ENCODE measurements at places on chromosomes 2 and 18.

GRCh38 chr18:37559194-37559593 is 6.4 kb downstream of the CELF4 start:
- H3K27ac ChIP-seq, result no peak overlapping the region
- DNase-seq, result no peak
- H3K4me3 ChIP-seq, result no peak overlapping the region
- no peaks in the 10 kb centered on the region for H3K36me3 ChIP-seq
- peaks cover 20% of the 10 kb centered on the region for H3K27me3 ChIP-seq

- no peak overlapping the region for H3K27ac ChIP-seq
- H3K4me1 ChIP-seq, result no peaks in the 10 kb centered on the region
- no peak overlapping the region for H3K4me3 ChIP-seq
- no peaks in the 10 kb centered on the region for H3K27me3 ChIP-seq
- no peak for DNase-seq
These were observed 560.7 kb upstream of the CRIM1 start for GRCh38 chr2:35794796-35795450.

DNA sequence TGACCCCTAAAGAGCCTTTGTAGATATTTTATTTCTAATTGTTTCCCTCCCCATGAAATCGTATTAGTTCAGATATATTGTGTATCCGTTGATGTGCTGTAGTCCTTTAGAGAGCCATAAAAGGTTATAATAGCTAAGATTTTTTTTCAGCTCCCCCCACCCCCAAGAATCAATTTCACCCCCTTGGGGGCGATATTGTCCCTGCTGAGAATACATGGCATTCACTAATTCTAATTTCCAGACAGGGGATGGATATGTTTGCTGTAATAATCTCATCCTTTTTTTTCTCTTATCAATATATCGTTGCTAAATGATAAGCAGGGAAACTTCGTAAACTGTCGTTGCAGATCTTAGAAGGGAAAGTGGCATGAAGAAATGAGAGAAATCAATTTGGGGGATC is 530.7 kb downstream of the TMEM182 start:
- no peaks in the 10 kb centered on the region for H3K4me1 ChIP-seq
- H3K4me3 ChIP-seq, result no peak overlapping the region
- no peak overlapping the region for H3K27ac ChIP-seq
- DNase-seq, result no peak

- no peak overlapping the region for H3K27ac ChIP-seq
- no peak for DNase-seq
- H3K36me3 ChIP-seq, result no peaks in the 10 kb centered on the region
- no peak overlapping the region for H3K4me3 ChIP-seq
- no peaks in the 10 kb centered on the region for H3K4me1 ChIP-seq
These were observed 86.9 kb upstream of the ZC3H15 start for GRCh38 chr2:186399082-186399644.

- DNase-seq, result no peak
- no peak overlapping the region for H3K4me3 ChIP-seq
- H3K27me3 ChIP-seq, result peaks cover 1% of the 10 kb centered on the region
- H3K27ac ChIP-seq, result no peak overlapping the region
- H3K36me3 ChIP-seq, result no peaks in the 10 kb centered on the region
These were observed 4.7 kb upstream of the ADNP2 start for GRCh38 chr18:80104364-80104779.

- H3K4me3 ChIP-seq, result no peak overlapping the region
- H3K27ac ChIP-seq, result no peak overlapping the region
- no peaks in the 10 kb centered on the region for H3K36me3 ChIP-seq
These were observed 1324.5 kb upstream of the PIK3C3 start for GRCh38 chr18:40630496-40630895.

- H3K4me3 ChIP-seq, result no peak overlapping the region
- no peak for DNase-seq
- peaks cover 4% of the 10 kb centered on the region for H3K27me3 ChIP-seq
These were observed 327.8 kb upstream of the FANCL start for GRCh38 chr2:58568901-58569300.

DNA sequence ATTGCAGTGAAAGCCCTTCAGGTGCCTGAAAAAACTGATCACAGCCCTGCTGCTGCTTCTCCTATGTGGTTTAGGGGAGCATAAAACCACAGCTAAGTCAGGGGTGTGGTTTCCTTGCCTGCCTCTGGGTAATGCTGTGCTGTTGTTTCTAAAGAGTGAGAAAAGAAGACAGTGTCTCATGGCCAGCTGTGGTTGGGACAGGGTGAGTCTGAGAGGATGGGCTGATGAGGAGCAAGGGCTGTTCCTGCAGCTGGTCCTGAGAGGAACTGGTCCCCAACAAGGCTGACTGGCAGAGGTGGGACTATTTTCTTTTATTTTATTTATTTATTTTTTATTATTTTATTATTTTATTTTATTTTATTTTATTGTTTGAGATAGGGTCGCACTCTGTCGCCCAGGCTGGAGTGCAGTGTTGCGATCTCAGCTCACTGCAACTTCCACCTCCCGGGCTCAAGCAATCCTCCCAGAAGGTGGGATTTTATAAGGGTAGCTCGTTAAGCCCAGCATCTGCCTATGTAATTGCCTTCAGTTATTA is 236.7 kb downstream of the FHOD3 start:
- H3K4me1 ChIP-seq, result peaks cover 5% of the 10 kb centered on the region
- H3K27ac ChIP-seq, result no peak overlapping the region
- peaks cover under 1% of the 10 kb centered on the region for H3K27me3 ChIP-seq

DNA sequence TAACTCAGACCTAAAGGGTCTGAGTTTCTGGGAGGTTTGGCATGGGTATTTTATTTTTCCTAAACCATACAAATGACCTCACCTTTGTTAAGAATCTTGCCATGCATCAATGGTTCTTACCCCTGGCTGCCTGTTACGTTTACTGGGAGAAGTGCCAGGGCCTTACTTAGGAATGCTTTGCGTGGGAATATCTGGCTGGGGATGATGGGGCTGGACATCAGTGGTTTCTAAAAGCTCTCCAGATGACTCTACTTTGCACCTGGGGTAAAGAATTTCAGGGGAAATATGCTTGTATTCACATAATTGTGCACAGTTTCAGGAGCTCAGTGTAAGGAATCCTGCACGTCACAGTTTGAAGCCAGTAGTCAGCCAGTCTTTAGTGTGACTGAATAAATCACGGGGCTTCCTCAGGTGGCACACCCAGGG is 18.2 kb upstream of the DAW1 start:
- H3K4me1 ChIP-seq, result no peaks in the 10 kb centered on the region
- H3K36me3 ChIP-seq, result no peaks in the 10 kb centered on the region
- H3K27ac ChIP-seq, result no peak overlapping the region
- H3K4me3 ChIP-seq, result no peak overlapping the region

All from activated CD4-positive, alpha-beta T cell treated with anti-CD3 and anti-CD28 coated beads, Interleukin-2, amount 10 ng/mL, durations not matched to agents 24 days and 14 days (primary cell).